ENCODE measurements at places on chromosomes 2 and 18.
A peak's percentile ranks its signal among the peaks of the same experiment; 100 is the strongest.

DNA sequence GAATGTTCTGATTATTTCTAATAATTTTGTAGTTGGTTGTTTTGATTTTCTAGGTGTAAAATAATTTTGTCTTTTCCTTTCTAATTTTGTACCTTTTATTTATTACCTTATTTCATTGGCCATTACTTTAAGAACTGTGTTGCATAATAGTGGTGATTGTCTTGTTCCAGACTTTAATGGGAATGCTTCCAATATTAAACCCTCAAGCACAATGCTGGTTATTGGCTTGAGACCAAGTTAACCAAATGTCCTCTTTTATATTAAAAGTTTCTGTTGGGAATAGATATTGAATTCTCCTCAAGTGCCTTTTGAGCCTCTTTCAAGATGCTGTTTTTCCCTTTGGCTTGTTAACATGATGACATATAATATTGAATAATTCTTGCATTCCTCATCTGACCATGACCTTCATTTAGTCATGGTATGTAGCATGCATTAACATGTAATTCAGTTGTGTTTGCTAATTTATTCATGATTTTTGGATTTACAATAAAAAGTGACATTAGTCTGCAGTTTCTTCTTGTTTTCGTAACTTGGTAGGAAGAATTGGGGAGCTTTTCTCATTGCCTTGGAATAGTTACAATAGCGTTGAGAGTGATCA is 141.7 kb downstream of the DIS3L2 start:
- DNase-seq: no peak

GRCh38 chr2:113888641-113889470 is 1.0 kb upstream of the ACTR3 start:
- DNase-seq: no peak

- no peak for DNase-seq
Measured at GRCh38 chr2:227853765-227854271, 17.6 kb upstream of the DAW1 start.

- DNase-seq: no peak
Measured at GRCh38 chr18:2918761-2919550, 72.2 kb downstream of the EMILIN2 start.

DNA sequence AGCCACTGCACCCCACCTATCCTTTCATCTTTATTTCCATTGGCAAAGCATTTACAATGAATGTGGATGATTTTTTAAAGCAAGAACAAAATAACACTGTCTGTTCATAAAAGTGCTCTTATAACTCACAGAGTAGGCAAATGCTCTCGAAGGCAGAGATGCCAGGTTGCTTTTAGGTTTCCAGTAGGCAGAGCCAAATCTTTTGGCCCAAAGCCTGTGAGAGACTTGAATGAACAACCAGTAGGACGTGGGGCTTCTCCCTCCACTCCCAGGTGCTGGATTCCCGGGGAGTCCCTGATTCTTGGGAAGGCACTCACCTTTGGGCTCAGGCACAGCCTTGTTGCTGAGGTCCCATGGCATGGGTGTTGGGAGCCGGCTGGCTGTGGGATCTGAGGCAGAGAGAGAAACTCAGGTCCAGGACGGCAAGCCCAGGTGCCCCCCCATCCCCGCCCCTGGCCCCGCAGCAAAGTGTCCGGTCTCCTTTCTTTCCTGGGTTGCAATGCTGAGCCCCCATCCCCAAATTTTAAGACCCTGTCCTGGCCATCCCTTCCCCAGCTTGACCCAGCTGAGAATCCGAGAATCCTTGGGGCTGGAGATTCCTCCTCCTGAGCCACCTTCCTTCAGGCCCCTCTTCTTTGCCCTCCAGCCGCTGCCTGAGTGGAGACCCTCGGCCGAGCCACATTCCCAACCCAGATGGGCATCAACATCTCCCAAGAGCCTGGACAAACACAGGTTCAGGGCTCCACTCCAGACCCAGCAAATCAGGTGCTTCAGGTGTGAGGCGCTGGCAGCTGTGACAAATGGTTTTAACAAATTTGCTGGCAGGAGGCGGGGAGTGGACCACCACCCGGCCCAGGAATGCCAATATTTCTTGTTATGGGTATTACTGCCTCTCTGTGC is 5.8 kb downstream of the NEURL3 start:
- DNase-seq: no peak

GRCh38 chr2:57313678-57314077 is 732.9 kb upstream of the VRK2 start:
- DNase-seq: no peak

- DNase-seq: peak; percentile 37
Measured at GRCh38 chr2:61538920-61539520, 864 bp upstream of the XPO1 start.

DNA sequence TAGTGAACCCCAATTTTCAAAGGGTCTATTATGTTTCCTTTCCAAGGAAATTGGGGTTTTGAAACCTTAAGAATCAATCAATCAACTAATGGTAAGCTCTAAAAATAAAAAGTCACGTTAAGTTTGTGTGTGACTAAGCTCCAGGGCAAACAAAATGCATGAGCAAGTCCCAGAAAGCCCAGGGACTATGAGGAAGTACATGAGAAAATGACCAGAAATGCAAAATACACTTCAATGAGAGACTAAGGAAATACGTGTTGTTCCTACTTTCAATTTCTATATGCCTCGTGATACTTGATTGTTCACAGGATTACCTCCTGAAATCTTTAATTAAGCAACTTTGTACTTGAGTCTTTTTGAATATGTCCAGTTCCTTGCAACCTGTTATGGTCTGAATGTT is 684.4 kb upstream of the SYT4 start:
- no peak for DNase-seq

GRCh38 chr2:162007447-162008040 is 66.5 kb downstream of the DPP4 start:
- DNase-seq: no peak

DNA sequence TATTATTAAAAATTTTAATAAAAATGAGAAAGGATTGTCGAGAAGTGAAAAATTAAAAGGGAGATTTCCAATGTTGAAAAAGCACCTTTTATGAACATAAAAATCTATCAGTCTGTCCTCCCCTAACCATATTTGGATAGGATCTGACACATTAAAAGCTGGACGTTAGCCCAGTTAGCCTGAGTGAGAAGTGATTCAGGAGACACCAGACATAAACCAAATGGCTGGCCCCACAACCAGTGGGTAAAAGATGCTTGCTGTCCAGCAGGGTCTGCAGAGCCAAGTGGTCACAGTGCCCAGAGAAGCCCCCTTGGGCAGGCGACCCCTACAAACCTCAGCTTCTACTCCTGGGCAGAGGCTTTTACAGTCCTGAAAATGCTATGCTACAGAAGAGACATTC is 253.8 kb upstream of the LYPD1 start:
- DNase-seq: no peak

GRCh38 chr2:71481111-71481510 is 27.8 kb downstream of the DYSF start:
- no peak for DNase-seq

GRCh38 chr18:715626-716025 is 3.2 kb upstream of the ENOSF1 start:
- DNase-seq: no peak

DNA sequence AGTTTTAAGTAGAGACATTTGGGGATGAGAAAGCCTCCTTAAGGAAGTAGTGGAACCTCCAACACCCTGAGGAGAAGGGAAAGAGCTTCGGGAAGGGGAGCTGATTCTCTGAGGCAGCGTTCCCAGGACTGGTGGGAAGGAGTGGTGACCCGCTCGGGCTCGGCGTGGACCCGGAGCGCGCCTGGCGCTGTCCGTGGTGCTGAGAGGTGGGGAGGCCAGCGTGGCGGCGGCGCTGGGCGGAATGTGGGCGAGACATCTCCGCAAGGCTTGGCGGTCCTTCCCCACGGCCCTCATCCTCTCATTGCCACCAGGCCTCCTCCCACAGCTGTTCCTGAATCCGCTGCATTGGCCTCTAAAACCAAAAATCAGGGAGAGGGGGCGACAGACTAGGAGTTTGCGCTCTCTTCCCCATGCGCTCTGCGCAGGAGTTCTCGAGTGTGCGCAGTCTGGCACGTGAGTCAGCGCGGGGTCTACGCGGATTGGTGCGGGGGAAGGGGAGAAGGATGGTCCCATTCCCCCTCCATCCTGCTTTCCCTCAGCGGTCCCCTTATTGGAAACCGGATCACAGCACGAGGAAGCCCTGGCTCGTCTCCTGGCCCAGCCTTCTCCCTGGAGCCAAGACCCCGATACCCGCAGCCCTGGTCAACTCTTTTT is 857 bp downstream of the RESP18 start:
- DNase-seq: no peak

DNA sequence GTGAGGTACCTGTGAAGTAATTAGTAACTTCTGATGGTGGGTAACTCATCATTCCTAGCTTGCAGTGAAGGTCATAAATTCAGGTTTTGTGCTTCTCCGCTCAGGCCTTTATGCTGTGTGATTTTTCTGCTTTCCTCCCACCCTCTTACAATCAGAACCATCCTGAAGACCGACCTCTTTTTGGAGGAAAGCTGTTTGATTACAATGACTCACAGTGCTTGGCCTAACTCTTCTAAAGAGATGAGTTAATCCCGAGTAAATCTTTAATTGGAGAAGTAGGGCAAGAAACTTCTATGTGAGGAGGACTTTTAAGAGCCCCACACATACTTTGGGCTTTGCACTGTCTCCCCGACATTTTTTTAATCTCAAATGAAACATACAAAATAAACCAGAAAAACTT is 53.1 kb downstream of the TTC27 start:
- no peak for DNase-seq

DNA sequence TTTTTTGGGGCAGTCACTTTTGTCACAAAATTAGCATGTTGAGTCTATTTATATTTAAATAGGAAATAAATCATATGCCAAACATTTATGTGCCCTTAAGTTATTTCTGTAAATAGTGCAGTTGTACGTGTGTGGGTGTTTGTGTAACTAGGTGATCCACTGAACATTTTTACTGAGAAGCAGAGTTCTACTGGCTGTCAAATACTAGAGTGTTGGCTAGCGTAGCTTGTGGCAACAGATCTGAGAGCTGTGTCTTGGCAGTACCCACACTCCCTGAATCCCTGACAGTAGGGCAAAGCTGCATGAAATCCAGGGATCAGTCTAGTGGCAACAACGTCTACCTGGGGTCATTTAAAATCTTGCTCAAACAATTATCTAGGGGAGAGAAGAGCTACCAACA is 273.1 kb upstream of the SLC8A1 start:
- no peak for DNase-seq

DNA sequence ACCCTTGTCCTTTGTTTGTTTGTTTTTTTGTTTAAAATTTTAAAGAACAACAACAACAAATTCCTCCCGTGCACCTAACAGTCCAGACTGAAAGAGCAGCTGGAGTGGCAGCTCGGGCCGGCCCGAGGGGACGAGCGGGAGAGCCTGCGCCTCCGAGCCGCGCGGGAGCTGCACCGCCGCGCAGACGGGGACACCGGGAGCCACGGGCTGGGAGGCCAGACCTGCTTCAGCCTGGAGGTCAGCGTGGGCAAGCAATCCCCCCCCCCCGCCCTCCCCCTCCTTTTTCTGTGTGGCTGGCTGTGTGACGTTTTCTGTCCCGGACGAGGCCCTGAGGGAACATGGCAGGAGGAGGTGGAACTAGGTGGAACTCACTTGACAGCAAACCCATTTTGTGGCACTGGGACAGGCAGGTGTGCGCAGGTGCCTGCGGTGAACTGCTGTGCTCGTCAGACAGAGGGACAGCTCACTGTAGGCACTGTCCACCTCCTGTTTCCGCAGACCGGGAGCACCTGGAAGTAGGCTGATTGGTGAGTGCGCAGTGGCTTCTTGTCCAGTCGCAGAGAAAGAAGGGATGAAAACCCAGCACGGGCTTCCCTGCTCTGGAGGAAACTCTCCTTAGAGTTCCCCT is 80.6 kb downstream of the MTCL1 start:
- DNase-seq: no peak

Measured in stimulated activated CD4-positive, alpha-beta T cell treated with anti-CD3 and anti-CD28 coated beads, Interleukin-12 subunit alpha, Interleukin-12 subunit beta, amount 100 ng/mL, for 24 hours (primary cell).